ENCODE measurements at places on chromosomes 5 and 9.

DNA sequence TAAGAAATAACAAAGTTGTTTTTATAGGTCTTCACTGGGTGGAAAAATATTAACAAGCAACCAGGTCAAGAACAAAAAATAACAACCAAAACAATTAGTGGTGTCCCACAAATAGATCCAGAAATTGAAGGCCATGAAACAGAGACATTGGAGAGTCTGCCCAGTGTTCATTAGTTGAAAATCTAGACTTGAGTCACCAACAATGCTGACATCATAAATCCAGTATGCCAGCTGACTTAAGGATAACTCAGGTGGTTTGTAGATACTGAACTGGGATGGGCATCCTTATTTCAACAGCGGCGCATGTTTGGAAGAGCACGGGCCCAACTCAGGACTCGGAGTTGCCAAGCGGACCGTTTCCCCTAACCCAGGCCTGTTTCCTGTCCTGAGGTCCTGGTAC is 80.7 kb upstream of the TNFAIP8 start:
- no peak for DNase-seq

GRCh38 chr5:126374109-126374416 is 49.1 kb upstream of the GRAMD2B start:
- no peak for DNase-seq

DNA sequence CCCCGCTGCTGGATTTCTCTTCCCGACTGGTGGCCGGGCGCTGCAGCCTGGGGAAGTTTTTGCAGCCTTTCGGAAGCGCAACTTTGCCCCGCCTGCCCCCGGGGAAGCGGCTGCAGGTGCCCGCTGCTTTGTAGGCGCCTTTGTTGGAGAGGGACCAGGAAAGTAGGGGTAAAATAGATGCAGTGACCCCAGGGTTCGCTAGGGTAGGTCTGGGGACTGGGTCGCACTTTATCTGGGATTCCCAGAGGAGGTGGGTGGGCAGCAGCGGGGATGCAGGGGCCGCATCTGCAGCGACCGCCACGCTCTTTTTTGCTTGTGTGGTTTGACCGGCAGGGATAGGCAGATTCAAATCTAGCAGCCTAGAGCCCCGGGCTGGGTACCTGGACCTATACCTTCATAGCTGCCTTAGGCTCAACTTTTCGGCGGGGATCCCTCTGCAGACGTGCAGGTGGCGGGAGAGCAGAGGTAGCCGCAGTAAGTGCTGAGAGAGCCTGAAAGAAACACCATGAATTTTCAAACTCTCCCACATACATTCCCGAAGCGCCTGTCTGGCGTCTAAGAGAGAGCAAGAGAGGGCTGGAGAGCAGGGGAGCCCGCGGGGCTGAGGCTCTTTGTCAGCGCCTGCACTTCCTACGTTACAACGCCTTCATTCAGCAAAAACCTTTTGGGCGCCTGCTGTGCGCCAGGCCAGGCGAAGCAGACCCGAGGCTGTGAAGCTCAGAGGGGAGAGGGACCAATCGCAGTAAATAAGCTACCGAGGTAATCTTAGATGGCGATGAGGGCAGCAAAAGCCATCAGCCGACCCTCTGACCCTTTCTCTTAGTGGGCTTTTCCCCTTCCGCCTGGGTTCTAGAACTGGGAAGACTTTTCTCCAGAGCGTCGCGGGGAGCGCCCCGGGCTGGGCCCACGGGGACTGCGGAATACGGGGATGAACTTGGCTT is 642 bp downstream of the SV2C start:
- no peak for DNase-seq

GRCh38 chr5:149781612-149782011 is 51.5 kb downstream of the PPARGC1B start:
- DNase-seq: no peak

DNA sequence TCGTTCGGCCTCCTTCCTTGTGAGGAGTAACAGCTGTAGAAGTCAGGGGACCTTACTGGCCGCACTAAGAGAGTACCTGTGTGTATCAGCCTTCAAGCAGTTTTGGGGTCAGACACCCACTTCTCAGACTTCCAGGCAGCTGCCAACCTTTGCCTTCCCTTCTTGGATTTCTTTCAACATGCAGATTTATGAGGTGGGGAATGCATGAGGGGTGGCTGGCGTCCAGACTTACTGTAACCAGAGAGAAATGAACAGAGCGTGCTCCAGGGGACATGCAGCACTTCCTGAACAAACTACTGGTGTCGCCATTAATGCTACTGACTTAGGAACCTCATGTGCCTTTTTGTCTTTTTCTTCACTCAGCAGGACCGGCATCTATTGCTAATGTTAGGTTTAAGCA is 46.7 kb downstream of the INSYN2B start:
- DNase-seq: no peak

- no peak for DNase-seq
Measured at GRCh38 chr5:72949481-72949880, 6.4 kb upstream of the FCHO2 start.

DNA sequence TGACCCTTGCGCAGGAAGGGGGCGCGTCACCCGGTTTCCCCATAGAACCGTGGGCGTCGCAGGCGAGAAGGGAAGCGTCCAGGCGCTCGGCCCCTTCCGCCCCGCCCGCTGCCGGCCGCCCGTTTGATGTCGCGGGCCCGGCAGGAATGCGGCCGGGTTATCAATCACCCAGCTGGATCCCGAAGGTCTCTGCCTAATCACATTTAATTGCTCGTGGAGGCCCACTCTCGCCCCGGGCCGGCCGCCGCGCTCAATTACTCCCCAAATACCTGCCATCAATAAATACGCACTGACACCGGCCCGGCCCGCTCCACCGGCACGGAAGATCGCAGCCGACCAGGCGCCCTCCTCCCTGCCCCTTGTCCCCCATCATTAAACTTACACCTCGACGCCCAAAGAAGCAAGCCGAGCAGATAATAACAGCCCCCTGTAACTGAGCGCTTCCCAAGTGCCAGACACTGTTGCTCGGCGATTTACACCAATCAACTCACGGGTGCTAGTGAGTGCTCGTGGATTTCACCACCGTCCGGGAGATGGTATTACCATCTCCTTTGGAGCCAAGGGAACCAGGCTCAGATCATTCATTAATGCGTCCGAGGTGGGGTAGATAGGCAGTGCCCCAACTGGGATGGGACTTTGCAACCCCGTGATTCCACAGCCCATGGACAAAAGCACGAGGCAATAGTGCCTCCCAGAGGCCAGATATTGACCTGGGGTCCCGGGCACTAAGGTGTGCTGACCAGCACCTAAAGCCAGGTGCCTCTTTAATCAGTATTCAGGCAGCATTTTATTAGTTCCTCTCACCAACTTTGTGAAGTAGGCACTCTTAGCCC is 11.3 kb downstream of the MSX2 start:
- no peak for DNase-seq

- DNase-seq: peak; percentile 61
Measured at GRCh38 chr9:88949425-88949824, 41.8 kb upstream of the S1PR3 start.

- no peak for DNase-seq
Measured at GRCh38 chr5:160097991-160098390, 21.3 kb downstream of the PWWP2A start.

DNA sequence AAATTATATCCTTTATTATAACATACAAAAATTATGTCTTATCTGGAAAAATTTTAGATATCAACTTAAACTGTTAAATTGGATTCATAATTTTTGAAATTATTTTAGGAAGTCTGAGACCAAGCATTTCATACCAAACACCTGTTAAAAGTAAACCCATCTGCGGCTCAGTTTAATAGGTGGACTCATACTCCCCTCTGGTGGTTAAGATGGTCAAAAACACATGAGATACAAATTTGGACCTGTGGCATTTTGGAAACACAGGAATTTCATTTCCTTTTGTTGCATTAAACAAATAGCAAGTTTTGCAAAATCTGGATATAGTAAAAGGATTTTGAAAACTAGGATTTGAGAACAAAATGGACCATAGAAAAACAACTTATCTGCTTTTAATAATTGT is 53.7 kb downstream of the RGMB start:
- DNase-seq: no peak

- DNase-seq: no peak
Measured at GRCh38 chr5:57157131-57157530, 16.7 kb upstream of the GPBP1 start.

DNA sequence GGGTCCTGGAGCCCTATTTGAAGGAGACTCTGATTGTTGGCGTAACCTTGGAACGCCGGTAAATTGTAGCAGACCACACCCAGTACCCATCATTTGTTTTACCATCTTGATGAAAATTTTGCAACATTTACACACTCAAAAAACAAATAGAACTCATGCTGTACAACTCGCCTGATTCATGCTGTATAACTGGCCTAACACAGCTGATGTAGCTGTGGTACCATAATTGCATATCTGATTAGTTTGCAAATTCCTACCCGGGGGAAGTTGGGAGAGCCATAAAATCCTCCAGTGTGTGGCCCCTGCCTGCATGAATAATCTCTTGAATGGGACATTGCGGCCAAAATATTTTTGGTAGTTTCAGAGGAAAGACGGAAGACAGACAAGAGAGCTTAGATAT is 9.7 kb downstream of the NIPAL4 start:
- DNase-seq: no peak

DNA sequence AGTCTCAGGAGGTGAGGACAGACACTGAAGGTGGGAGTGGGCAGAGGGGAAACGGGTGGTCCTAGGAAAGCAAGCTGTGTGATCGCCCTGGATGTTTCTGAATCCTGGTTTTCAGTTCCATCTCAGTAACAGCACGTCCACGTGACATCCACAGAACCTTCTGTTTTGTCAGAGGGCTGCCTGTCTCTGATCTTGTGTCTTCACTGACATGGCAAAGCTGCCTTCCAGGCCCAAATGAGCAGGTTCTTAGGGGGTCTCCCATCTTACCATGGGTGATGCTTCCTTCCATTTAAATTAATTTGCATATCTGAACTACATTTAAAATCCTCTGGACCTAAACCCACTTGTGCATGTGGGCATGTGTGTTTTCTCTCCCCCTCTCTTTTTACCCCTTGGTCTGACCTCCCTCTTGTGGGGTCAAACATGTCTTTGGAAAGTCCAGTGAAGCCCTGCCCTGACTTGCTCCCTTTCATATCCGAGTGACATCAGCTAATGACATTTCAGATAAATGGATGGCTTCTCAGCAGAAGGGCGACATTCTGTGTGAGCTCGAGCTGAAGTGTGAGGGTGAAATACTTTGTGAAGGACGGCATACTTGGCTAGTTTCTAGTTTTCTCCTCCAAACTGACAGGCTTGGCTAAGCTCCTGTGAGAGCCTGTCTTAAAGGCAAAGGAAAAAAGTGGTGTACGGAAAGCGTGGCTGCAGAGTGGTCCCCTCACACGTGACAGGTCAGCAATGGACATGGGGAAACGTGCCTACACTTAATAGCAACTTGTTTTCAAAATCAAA is 204.8 kb upstream of the S1PR3 start:
- no peak for DNase-seq

GRCh38 chr9:111484572-111484894 is 350 bp upstream of the ECPAS start:
- DNase-seq: no peak

- no peak for DNase-seq
Measured at GRCh38 chr9:99809586-99810319, 11.9 kb upstream of the NR4A3 start.

DNA sequence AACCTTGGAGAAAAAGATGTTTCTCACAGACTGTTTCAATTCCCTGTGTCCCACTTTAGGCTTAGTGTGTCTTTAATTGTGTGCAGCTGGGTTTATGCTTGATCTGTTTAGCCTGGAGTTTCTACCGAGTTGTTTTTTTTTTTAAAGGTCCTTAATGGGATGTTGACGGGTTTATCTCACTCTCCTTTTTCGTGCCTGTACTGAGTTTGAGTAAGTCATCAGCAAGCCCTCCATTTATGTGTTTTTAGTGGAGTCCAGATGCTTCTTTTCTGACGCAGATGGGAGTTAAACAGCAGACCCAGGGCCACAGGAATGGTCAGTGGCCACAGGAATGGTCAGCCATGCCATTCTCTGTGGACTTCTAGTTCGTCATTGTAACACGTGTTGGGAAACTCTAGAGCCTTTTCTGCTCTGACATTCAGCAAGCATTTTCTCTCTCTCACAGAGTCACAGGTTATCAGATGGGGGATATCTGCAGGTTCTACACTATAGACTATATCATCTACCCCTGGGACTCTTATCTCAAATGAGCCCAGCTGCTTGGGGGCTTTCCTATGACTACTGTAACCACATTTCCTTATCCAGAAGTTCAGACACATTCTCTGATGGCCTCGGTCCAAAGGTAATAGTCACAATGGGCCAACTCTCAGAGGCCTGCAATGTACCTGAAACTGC is 190.5 kb downstream of the TTLL11 start:
- DNase-seq: no peak

DNA sequence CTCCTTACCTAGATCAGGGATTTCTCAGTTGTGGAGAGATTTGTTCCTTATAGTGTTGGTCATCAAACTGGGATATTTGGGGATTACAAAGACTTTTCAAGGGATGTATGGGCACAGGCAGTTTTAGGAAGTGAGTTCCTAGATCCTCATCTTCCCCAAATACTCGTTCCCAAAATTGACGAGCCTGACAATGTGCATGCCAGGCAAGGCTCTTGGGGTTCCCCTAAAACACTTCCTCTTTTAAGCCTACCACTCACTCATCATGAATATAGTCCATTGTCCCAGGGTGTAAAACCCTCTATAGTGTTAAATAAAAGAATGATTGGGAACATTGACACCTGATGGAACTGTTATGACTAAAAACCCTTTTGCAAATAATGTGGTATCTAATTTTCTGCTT is 26.4 kb downstream of the PDCD1LG2 start:
- DNase-seq: no peak

DNA sequence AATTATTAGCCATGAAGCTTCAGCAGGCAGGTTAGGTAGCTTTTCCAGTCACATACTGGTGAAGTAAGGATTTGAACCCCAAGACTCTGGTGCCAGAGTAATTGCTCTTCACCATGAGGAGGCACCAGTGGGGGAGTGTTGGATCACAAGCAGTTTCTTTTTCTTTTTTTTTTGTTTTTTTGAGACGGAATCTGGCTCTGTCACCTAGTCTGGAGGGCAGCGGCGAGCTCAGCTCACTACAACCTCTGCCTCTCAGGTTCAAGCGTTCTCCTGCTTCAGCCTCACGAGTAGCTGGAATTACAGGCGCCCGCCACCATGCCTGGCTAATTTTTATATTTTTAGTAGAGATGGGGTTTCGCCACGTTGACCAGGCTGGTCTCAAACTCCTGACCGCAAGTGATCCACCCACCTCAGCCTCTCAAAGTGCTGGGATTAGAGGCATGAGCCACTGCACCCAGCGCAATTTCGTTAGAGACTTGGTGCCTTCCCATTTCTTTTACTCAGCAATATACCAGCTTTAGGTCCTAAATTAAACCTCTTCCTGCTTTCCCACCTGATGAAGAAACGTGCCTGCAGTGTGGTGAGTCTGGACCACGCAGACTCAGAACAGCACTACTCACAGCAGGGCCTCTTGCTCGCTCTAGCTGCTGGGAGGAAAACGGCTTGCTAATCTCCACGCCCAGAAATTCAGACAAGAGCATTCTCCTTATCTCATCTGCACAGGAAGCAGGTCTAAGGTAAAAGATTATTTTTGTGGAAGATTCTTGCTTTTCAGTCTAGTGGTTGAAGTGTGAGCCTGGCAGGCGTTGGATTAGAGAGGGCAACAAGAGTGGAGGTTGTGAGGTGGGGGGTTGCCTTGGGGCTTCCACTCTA is at the start of gene S100Z:
Gene S100Z, plus strand, starts transcription at position 596 of the 873 bp plus-strand sequence. CDS start 25,346 bp downstream, outside the sequence.
- no peak for DNase-seq

- peak; percentile 41 for DNase-seq
Measured at GRCh38 chr5:135456238-135457099, 4.3 kb upstream of the TIFAB start.

GRCh38 chr5:34043099-34043876 is at the start of gene C1QTNF3:
C1QTNF3 (minus strand) TSS chr5:34043213; CDS start chr5:34043125, 88 bp downstream.
- DNase-seq: peak; percentile 83

GRCh38 chr5:82808960-82809359 is 268.2 kb downstream of the TMEM167A start:
- DNase-seq: no peak
